ENCODE measurements at places on chromosomes 5 and 9. TPM values are rescaled to one million over a fixed set of nuclear protein-coding genes. Genes with fewer than 3 reads are reported as not detected.

The SLCO6A1 gene
- total RNA-seq = 4.4 TPM

The AGXT2 gene
- total RNA-seq = not detected

- no peak for DNase-seq
Measured at GRCh38 chr5:136037001-136037705, 8.4 kb downstream of the TGFBI start.

GRCh38 chr5:83586874-83587776, 115.6 kb downstream of the VCAN start:
- DNase-seq = no peak

DNA sequence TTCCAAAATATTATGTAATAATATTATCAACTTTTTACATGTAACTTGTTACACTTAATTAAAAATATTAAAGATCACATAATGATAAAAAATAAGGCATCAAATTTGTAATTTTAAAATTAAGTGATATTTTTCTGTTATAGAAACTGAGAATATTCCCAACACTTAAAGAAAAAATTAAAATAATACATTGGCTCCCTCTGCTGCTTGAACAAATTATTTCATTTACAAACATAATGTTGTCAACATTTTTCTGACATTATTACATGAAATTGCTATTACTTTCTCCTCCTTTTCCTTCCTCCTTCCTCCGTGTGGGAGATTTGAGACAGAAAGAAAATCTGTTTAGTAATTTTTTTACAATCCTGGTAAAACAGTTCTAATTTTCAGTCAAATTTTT, 42.3 kb downstream of the RNF180 start:
- DNase-seq = no peak

GRCh38 chr9:125145425-125145824, 2.1 kb upstream of the SCAI start:
- DNase-seq = no peak

GRCh38 chr9:130939405-130940026, 469 bp upstream of the FIBCD1 start:
- no peak for DNase-seq
